ENCODE measurements at places on chromosomes 5 and 9.

- no peak for DNase-seq
Observed at GRCh38 chr5:134614450-134615085, 18.1 kb downstream of the SAR1B start.

- no peak for DNase-seq
Observed at GRCh38 chr5:159330131-159330800, at the start of gene IL12B. TSS of gene IL12B (minus strand) at chr5:159330487. CDS start at chr5:159326782, 3,705 bp downstream.

DNA sequence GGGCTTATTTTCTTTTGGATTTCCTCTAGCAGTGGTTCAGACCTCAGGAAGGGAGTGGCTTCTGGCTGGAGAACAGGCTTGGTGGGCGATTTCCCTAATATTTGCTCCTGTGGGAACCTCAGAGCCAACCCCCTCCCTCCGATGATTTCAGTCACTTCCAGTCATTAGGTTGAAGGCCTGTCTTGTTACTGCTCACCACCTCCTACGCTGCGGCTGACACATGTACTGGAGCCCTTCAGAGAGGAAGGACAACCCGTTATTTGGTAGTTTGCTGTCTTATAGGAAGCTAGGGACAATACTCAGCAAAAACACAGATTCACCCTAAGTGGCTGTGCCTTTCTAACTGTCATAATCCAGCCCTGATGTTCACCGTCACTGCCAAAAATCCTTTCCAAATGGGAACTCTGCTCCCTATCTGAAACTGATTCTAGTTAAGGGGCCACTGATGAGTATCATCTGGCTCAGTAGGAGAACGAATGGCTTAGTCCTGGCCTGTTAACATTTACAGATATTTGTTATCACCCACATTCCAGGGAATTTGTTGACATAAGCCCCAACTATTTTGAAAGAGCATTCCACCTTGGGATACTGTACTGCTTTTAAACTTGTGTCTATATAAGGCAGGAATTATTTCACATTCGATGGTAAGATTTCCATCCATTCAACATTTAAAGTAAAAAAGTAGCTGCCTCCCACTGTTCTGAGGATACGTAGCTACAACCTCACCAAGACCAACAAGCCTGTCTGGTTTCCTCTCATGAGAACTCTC is 29.3 kb upstream of the ANKH start:
- DNase-seq: no peak

- DNase-seq: peak; percentile 12
Observed at GRCh38 chr5:113989278-113989912, 372.5 kb upstream of the KCNN2 start.

DNA sequence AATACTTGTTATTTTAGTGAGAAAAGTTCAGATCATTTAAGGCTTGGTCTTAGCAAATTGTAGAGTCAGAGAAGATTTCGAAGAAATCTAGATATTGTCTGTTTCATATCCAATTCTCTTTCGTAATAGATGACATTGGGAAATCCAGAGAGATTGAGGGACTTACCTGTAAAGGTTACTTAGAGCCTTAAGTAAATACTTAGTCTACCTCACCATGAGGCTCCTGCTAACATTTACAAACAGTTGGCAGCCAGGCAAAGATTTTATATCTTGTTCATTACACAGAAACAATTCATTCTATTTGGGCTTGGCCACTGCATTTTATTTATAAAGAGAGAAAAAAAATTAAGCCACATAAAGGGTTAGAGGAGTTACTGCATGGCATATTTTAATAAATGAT is 70.3 kb downstream of the FGF10 start:
- DNase-seq: no peak

GRCh38 chr5:135657536-135658305 is 78.9 kb upstream of the CXCL14 start:
- no peak for DNase-seq

GRCh38 chr9:127027694-127028093 is 94.7 kb downstream of the ANGPTL2 start:
- DNase-seq: no peak

- DNase-seq: peak; percentile 41
Observed at GRCh38 chr5:151288180-151288579, 15.4 kb downstream of the SLC36A3 start.

- no peak for DNase-seq
Observed at GRCh38 chr5:119019501-119019900, 31.2 kb upstream of the DTWD2 start.

GRCh38 chr9:116868201-116868600 is 181.1 kb downstream of the TRIM32 start:
- DNase-seq: no peak

DNA sequence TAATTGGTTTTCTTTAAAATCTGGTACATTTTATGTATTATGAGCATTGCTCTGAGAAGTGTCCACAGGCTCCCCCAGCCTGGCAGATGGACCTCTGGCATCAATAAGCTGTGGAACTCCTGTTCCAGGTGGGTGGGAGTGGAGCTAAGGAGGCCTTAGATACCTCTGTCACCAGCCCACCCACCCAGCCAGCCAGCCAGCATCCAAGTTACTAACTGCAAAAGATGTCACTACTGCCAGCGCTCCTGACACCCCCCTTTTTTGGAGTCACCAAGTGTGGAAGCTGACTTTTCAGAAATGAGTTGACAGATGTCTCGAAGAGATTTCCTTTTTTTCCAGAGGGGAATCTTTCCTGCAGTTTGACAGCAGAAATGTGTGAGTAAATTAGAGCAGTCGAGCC is 111.2 kb downstream of the GALNT10 start:
- no peak for DNase-seq

- no peak for DNase-seq
Observed at GRCh38 chr9:135847833-135848232, 59.5 kb downstream of the CAMSAP1 start.

DNA sequence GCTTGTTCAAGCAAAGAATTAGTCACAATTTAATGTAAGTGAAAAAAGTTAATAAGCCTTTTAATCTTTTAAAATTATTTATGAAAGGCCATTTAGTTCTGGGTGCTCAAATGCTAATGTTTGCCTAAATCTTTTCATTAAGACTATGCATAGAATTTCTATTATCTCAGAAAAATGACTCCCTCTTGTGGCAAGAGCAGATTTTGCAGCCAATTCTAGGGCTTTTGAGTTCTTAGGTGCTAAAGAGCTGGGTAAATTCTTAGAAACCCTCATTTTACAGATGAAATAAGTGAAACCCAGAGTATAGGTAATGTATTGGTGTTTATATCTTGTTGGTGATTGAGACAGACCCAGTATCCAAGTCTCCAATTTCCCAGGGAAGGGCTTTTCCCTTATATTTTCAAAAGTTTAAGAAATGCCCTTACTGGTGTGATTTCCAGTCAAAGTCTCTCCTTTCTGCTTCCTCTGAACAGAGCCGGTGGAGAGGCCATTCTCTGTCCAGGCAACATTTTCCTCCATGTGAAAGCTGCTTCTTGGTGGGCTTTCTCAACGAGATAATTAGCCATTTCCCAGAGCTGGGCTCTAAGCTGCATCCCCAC is 24.1 kb upstream of the PCSK5 start:
- no peak for DNase-seq

GRCh38 chr5:37984300-37984699 is 144.5 kb upstream of the GDNF start:
- no peak for DNase-seq

DNA sequence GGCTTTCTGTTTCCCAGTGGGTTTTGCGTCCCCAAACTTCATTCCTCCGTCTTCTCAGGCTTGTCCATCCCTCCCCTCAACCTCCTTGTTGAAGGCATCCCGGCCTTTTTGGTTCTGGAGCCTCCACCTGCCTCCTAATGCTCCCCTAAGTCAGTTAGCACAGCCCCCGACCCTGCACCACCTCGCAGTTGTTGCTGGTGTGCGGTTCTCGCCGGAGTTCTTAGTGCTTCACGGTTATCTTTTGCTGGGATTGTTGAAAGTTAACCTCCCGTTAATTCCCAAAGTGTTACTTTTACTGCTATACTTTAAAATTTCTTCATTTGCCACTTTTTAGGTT is 447 bp downstream of the UBLCP1 start:
- DNase-seq: no peak

DNA sequence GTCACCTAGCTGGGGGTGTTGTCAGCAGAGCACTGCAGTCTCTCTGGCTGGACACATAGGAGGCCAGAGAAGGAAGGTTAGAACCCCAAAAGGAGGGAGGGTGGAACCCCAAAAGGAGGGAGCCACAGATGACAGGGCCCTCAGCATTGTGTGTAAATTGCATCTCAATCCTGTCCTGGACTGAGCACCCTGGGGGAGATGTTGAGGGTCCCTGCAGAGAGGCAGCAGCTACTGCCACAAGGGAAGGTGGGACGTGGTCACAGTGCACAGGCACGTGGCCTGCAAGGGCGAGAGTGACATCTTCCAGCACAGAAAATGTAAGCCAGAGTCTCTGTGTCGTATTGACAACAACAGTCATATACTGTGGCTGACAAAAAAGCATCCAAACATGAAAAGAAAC is 36.5 kb upstream of the CEP72 start:
- no peak for DNase-seq

Data from NCI-H748 treated with DMSO at 0.1 percent for 48 hours (cell line).